Stimulated activated memory B cell treated with anti-CD40 and anti-IgM and Interleukin-4, amounts not matched to agents 10 μg/mL and 1 μg/mL and 100 μg/mL, for 72 hours (primary cell): ENCODE measurements at places on chromosomes 13 and 19.

- no peak for ATAC-seq
Measured at GRCh38 chr19:1171755-1172352, 2.2 kb downstream of the SBNO2 start.

DNA sequence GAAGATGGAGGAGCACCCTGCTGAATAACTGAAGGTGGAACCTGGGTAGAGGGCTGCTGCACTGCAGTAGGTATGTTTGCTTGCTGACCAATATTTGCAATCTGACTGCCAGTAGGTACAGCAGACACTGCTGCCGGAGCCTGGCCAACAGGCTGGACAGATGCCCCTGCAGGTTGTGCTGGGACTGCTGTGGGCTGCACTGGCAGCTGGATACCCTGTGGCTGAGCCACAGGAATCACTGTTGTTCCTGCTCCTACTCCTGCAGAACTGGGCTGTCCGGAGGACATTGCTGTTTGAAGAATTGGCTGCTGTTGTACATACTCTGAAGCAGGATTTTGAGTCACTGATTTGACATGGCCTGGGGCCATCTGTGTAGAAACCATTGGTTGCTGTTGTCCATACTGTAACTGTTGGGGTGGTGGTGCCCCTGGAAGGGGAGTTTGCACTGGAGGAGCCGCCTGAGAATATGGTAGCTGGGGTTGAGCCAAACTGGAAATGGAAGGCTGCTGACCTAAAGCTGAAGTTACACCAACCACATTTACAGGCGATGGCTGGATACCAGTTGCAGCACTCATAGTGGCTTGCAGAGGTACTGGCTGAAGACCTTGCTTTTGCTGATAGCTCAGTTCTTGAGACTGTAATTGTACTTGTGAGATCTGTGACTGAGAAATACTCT lies 2.2 kb downstream of the TSC22D1 start:
- ATAC-seq: no peak

DNA sequence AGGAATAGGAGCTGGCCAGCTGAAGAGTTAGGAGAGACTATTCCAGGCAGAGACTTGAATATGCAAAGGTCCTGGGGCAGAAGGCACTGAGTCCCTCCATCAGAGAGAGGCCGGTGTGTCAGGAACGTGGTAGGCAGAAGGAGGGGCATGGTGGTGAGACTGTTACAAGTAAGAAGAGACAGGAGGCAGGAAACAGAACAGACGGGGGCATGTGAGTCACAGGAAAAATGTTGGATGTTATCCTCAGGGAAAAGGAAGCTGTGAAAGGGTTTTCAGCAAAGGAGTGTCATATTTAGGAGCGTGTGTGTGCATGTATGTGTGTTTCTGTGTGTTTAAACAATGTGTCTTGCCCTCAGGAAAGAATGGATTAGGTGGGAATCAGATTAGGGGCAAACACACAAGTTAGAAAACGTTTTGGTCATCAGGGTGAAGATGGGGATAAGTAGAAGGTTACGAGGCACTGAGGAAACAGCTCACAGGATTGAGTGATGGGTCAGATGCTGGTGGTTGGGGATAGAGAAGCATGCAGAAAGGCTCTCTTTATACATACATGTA lies 1.1 kb downstream of the EDDM13 start:
- ATAC-seq: no peak

- ATAC-seq: no peak
Measured at GRCh38 chr13:85512421-85512820, 286.8 kb downstream of the SLITRK6 start.

- no peak for ATAC-seq
Measured at GRCh38 chr13:21420706-21421105, 38.4 kb downstream of the ZDHHC20 start.

DNA sequence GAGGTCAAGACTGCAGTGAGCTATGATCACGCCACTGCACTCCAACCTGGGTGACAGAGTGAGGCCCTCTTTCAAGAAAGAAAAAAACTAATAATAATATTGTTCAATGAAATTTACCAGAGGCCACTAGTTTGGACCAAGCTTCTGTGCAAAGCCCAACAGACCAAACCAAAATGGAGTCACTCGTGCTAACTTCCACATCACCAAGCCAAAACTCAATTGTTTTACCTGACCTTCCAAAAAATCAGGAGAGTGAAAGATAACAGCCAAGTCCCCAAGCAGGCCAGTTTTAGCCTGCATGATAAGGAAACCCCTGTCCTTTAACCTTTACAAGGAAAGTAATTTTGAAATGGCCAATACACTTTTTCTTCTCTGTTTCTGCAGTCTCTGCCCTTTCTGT lies 20.0 kb downstream of the LYPD3 start:
- ATAC-seq: no peak

DNA sequence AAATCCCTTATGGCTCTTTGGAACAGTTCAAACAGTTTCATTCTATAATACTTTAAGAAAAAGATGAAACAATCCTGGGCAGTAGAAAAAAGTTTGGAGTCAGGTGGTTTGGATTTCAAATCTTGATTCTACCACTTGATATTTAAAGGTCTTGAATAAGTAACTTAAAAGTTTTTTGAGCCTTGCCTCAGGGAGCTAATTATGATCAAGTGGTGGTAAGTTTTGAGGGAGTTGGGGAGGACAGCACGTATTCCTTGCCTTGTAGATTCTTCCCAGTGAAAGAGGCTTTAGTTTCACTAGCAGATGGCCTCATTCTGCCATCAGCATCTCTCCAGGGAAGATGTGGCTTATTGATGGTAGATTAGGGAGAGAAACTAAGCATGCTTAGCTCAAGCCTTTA lies 168.4 kb upstream of the CSNK1A1L start:
- ATAC-seq: no peak

DNA sequence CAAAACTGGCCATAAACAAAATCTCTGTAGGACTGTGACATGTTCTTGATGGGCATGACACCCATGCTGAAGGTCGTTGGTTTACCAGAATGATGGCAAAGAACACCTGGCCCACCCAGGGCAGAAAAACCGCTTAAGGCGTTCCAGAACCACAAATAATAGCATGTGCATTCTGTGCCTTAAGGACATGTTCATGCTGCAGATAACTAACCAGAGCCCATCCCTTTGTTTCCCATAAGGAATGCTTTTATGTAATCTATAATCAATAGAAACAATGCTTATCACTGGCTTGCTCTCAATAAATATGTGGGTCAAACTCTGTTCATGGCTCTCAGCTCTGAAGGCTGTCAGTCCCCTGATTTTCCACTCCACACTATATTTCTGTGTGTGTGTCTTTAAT lies 11.2 kb upstream of the ZNF578 start:
- no peak for ATAC-seq

DNA sequence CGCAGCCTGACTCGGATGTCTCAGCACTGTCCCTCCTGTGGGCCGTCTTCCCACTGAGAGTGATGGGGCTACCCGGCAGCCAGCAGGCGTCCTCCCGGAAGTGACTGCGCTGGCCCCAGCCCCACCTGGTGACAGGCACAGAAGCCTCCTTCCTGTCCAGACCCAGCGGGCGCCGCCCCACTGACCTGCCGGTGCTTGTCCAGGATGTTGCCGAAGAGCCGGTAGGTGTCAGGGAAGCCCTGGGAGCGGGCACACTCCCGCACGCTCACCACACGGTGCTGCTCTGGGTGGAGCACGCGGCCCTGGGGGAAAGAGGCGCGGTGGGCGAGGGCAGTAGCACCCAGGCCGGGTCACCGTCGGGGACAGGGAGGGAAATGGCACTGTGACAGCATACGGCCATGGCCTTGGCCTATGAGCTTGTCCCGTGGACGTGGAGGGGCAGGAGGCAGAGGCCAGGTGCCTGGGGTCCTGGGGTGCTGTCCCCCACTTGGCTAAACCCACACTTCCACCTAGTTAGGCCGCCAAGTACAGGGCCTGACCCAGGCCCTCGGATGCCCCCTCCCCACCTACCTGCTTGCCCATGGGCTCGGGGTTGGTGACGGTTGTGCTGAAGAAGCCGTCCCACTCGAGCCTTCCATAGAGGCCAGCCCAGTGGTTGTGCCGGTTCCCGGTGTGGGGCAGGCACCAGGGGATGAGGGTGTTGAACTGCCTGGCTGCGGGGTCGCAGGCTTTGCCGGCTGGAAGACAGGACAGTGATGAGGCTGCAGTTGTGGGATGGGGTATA lies 16.0 kb upstream of the EIF3G start:
- peak; percentile 37 for ATAC-seq

DNA sequence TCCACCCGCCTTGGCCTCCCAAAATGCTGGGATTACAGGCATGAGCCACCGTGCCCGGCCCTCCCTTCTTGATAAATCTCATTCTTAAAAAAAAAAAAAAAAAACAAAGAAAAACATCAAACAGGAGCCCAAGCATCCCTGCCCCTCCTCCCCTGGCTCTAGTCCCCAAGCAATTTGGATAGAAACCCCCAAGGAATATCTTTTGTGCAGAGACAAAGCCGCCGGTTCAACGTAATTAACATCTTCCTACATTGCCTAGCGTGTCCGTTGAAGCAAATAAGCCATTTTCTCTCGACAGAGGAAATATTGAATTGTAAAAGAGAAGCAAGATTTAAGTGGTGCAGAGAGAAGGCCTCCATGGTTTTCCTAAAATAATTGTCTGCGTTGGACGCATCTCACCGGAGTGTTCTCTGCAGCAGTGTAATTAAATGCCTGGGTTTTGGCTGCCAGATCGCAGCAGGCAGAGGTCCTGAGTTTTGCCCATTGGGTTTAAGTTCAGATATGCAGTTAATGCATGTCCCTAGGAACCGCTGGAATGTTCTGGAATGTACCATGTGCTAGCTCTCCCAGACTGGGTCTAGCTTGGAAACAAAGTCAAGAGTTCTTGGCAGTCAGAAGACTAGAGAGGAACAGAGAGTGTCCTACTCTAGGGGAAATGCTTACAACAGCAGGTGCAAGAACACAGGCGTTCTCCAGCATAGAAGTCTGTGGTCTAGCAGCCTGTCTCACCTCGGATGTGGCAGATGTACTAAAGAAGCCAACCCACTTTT lies 30.8 kb downstream of the PIN1 start:
- no peak for ATAC-seq
